Immature natural killer cell (primary cell): ENCODE measurements at places on chromosomes 5 and 9. TPM values are rescaled to one million over a fixed set of nuclear protein-coding genes. Genes with fewer than 3 reads are reported as not detected.

GRCh38 chr5:177508221-177508611 is 1.4 kb downstream of the DOK3 start:
- H3K27ac ChIP-seq = no peak overlapping the region
- peaks cover 10% of the 10 kb centered on the region for H3K36me3 ChIP-seq
- H3K4me3 ChIP-seq = no peak overlapping the region
- peaks cover 3% of the 10 kb centered on the region for H3K4me1 ChIP-seq
- no peaks in the 10 kb centered on the region for H3K27me3 ChIP-seq

- no peak overlapping the region for H3K4me3 ChIP-seq
- H3K27me3 ChIP-seq = peaks cover 3% of the 10 kb centered on the region
- no peak overlapping the region for H3K27ac ChIP-seq
- DNase-seq = no peak
These were observed 448.1 kb downstream of the ARHGEF28 start for GRCh38 chr5:74074111-74074510.

GRCh38 chr5:151864061-151864748 is 60.4 kb downstream of the GLRA1 start:
- no peak overlapping the region for H3K27ac ChIP-seq
- peaks cover 5% of the 10 kb centered on the region for H3K27me3 ChIP-seq
- DNase-seq = no peak
- H3K36me3 ChIP-seq = peaks cover 5% of the 10 kb centered on the region
- H3K4me1 ChIP-seq = peaks cover 8% of the 10 kb centered on the region

DNA sequence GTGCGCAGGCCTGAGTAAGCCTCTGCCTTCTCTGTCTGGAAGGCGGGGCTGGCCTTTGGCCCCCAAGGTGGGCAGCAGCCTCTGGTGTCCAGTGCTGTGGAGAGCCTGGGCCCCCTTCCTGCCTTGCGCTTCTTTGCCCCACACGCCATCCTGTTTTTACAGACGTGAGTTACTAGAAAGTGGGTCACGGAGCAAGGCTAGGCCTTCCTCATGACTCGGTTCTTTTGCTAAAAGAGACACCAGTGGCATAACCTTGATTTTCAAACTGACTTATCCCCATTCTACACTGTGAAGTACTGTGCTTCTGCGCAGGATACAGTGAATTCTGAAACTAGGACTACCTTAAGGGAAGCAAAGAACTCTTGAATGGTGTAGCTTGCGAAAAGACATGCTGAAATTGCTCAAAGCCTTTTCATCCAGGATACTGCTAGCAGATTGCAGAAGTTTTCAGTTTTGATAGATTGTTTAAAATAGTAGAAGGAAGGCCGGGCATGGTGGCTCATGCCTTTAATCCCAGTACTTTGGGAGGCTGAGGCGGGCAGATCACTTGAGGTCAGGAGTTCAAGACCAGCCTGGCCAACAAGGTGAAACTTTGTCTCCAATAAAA is 7.2 kb downstream of the ROPN1L start:
- no peaks in the 10 kb centered on the region for H3K27me3 ChIP-seq
- no peak for DNase-seq
- no peaks in the 10 kb centered on the region for H3K36me3 ChIP-seq
- no peak overlapping the region for H3K4me3 ChIP-seq

- H3K36me3 ChIP-seq = no peaks in the 10 kb centered on the region
- no peak for DNase-seq
- H3K27ac ChIP-seq = no peak overlapping the region
- H3K4me1 ChIP-seq = peaks cover 59% of the 10 kb centered on the region
- no peaks in the 10 kb centered on the region for H3K27me3 ChIP-seq
These were observed 31.9 kb upstream of the STING1 start for GRCh38 chr5:139514486-139514856.

DNA sequence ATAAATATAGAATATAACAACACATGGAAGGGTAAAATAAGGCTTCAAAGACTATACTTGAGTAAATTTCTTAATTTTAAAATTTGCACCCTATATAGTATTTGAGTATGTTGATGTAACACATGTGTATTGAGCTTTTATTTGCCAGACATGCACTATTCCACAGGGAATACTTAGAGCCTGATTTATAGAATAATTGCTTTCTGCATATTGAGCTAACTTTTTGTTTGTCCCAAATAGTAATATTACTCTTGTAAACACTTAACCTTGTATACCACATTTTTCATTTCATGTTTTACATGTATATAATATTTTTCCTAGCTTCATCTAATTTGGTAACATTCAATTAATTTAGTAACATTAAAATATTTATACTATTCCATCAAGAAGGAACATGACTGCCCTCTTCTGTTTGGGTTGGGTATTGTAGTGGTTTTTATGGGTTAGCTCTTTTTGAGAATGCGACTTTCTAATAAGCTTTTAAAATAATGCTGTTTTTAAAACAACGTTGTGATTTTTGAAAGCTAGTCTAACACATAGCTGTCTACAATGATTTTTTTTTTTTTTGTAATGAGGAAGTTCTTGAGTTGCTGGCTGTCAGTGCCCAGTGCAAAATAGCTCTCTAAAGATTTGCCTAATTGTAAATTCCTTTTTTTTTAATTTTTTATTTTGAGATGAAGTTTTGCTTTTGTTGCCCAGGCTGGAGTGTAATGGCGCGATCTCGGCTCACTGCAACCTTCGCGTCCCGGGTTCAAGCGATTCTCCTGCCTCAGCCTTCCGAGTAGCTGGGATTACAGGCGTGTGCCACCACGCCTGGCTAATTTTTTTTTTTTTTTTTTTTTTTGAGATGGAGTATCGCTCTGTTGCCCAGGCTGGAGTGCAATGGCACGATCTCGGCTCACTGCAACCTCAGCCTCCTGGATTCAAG is 4.8 kb downstream of the SUB1 start:
- peak; percentile 48 for DNase-seq
- H3K4me3 ChIP-seq = no peak overlapping the region
- no peak overlapping the region for H3K27ac ChIP-seq
- H3K27me3 ChIP-seq = peaks cover 12% of the 10 kb centered on the region
- peaks cover 58% of the 10 kb centered on the region for H3K4me1 ChIP-seq
- peaks cover 32% of the 10 kb centered on the region for H3K36me3 ChIP-seq

DNA sequence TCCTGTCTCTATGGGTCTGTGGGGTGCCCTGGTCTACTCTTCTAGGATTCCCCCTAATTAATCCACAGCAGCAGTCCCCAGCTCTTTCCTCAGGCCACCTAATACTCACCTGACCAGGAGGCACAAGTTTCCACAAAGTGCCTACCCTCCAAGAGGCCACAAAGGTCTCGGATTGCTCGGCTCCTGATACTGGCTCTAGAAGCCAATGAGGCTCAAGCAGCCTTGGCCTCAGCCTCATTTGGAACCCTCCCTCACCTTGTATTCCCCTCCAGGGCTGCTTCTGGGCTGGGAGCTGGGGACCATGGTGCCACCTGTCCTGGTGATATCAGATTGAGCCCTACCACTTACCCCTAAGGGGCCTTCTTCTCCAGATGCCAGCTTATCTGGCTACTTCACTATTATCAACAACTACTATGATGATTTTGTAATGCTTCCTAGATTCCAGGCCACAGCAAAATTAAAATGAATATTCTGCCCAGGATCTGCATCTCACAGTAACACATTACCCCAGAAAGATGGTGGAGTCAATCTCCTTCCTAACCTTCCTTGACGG is 103.7 kb upstream of the SPOCK1 start:
- no peak overlapping the region for H3K4me3 ChIP-seq
- H3K36me3 ChIP-seq = no peaks in the 10 kb centered on the region
- no peak for DNase-seq
- no peak overlapping the region for H3K27ac ChIP-seq
- H3K4me1 ChIP-seq = no peaks in the 10 kb centered on the region
- peaks cover 9% of the 10 kb centered on the region for H3K27me3 ChIP-seq

DNA sequence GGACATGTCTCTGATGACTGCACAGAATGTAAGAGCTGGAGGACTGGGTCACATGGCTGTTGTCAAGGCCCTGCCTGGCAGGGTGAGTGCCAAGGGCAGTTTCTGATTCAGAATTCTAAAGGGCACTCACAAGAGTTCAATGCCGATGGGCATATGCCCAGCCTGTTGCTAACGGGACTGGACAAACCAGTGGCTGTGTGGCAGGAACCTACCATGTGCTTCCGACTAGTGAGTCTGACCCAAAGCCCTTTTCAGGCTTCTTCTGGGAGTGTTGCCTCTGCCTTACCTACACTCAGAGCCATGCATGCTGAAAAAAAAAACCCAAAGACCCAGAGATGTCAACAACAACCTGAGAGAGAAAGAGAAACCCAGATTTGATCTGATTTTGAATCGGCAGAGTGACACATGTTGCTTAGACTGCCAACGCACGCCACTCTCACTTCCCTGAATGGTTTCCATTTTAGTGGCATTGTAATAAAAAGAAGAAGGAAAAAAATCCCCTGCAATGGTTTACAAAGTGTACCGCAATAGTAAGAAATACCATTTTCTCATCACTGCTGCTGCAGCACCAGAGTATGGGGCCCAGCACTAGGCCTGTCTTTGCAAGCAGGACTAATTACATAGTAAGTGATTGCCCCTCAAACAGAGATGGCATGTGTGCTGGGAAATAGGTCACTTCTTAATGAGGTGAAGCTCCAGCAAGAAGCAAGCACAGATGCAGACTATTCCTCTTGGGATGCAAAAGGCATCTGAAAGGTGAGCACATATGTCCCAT is 194.3 kb downstream of the PALM2AKAP2 start:
- no peak overlapping the region for H3K4me3 ChIP-seq
- no peaks in the 10 kb centered on the region for H3K27me3 ChIP-seq
- no peaks in the 10 kb centered on the region for H3K36me3 ChIP-seq
- DNase-seq = no peak
- no peak overlapping the region for H3K27ac ChIP-seq

The AJM1 gene
- polyA plus RNA-seq = 0.82 TPM

The CATSPER3 gene
- polyA plus RNA-seq = not detected

- no peak for DNase-seq
- H3K4me3 ChIP-seq = no peak overlapping the region
- peaks cover 7% of the 10 kb centered on the region for H3K4me1 ChIP-seq
- no peaks in the 10 kb centered on the region for H3K27me3 ChIP-seq
These were observed 73.3 kb downstream of the INSYN2B start for GRCh38 chr5:169906745-169907649.

The ZSWIM6 gene
- polyA plus RNA-seq = 0.40 TPM

DNA sequence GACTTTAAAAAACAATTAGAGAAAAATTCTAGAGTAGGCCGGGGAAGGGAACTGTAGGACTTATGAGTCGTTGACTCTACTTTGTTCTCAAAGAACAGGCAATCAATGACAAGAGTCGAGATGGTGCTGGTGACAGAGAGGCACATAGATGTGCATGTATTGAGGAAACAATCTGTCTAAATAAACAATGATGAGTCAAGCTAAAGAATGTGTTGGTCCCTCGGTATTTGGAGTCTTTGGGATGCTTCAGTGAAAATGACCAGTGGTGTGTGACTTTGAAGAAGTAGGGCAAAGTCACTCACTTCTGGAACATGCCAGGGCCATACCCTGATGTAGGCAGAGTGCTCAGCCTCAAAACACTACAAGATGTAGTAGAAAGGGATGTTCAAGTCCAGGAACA is 288.1 kb upstream of the PANK3 start:
- DNase-seq = no peak
- H3K4me3 ChIP-seq = no peak overlapping the region
- peaks cover 6% of the 10 kb centered on the region for H3K27me3 ChIP-seq
- no peak overlapping the region for H3K27ac ChIP-seq

The PCDHGB2 gene
- not detected for polyA plus RNA-seq

- H3K4me1 ChIP-seq = peaks cover 43% of the 10 kb centered on the region
- H3K27ac ChIP-seq = no peak overlapping the region
- H3K27me3 ChIP-seq = peaks cover 33% of the 10 kb centered on the region
- DNase-seq = no peak
- peaks cover 10% of the 10 kb centered on the region for H3K36me3 ChIP-seq
These were observed 1.6 kb downstream of the ZNF462 start for GRCh38 chr9:106864373-106865143.

- H3K27ac ChIP-seq = no peak overlapping the region
- H3K4me3 ChIP-seq = no peak overlapping the region
- H3K4me1 ChIP-seq = no peaks in the 10 kb centered on the region
- no peaks in the 10 kb centered on the region for H3K36me3 ChIP-seq
- DNase-seq = no peak
- H3K27me3 ChIP-seq = no peaks in the 10 kb centered on the region
These were observed 123.7 kb downstream of the SNCAIP start for GRCh38 chr5:122435761-122436160.

DNA sequence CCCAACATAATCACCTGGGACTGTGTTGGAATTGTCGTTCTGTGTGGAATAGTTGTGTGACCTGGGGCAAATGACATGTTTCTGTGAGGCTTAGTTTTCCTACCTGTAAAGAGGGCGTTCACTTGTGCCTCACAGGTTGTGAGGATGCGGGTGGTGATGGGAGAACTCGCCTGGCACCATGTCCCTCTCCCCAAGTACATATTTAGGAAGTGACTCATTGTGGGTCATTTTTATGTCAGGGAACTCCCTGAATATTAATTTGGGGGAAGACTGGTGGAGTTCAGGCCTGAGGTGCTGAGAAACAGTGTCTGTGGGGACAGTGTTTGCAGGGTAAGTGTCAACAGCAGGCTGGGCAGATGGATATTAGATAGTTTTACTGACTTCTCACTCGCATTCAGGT is 144.7 kb downstream of the KDM4C start:
- H3K27me3 ChIP-seq = peaks cover 3% of the 10 kb centered on the region
- peak overlapping the region; percentile 31 for H3K4me3 ChIP-seq
- peaks cover 4% of the 10 kb centered on the region for H3K36me3 ChIP-seq
- no peak for DNase-seq
- peak overlapping the region; percentile 42 for H3K27ac ChIP-seq

GRCh38 chr5:139579-140442 is 47.8 kb downstream of the PLEKHG4B start:
- peaks cover 1% of the 10 kb centered on the region for H3K27me3 ChIP-seq
- no peak for DNase-seq
- H3K4me3 ChIP-seq = no peak overlapping the region
- no peaks in the 10 kb centered on the region for H3K4me1 ChIP-seq
- H3K27ac ChIP-seq = no peak overlapping the region

DNA sequence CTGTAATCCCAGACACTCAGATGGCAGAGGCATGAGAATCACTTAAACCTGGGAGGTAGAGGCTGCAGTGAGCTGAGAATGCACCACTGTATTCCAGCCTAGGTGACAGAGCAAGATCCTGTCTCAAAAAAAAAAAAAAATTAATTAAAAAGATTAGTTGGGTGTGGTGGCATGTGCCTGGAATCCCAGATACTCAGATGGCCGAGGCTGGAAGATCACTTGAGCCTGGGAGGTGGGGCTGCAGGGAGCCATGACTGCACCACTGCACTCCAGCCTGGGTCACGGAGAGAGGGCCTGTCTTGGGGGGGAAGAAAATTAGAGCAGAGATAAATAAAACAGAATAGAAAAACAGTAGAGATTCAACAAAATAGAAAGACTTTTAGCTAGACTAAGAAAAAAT is 34.9 kb downstream of the UBTD2 start:
- H3K27me3 ChIP-seq = no peaks in the 10 kb centered on the region
- H3K36me3 ChIP-seq = peaks cover 13% of the 10 kb centered on the region
- DNase-seq = no peak
